ENCODE measurements at places on chromosomes 2 and 18. TPM values are rescaled to one million over a fixed set of nuclear protein-coding genes. Genes with fewer than 3 reads are reported as not detected.

MC5R gene
- total RNA-seq = not detected

IL37 gene
- not detected for total RNA-seq

SCTR gene
- not detected for total RNA-seq

IL36RN gene
- not detected for total RNA-seq

CARF gene
- 7.2 TPM for total RNA-seq

RAPGEF4 gene
- total RNA-seq = 4.7 TPM

REG3A gene
- total RNA-seq = not detected

OSBPL1A gene
- total RNA-seq = 22.8 TPM

PLEK gene
- not detected for total RNA-seq

ABCA12 gene
- total RNA-seq = 0.05 TPM

ANTXR1 gene
- 65.2 TPM for total RNA-seq

TUBB8B gene
- not detected for total RNA-seq

PIEZO2 gene
- total RNA-seq = 2.1 TPM

GALNT13 gene
- 0.25 TPM for total RNA-seq

KIAA2012 gene
- total RNA-seq = not detected

MAP3K19 gene
- not detected for total RNA-seq

INO80D gene
- total RNA-seq = 7.5 TPM

TXNDC2 gene
- not detected for total RNA-seq

RSAD2 gene
- 1.1 TPM for total RNA-seq

IL36A gene
- total RNA-seq = not detected

PEX13 gene
- total RNA-seq = 14.0 TPM

MBP gene
- 19.0 TPM for total RNA-seq

CCDC74B gene
- total RNA-seq = 7.4 TPM

TBC1D8 gene
- 12.6 TPM for total RNA-seq
